ENCODE measurements at places on chromosomes 5 and 9.
A peak's percentile ranks its signal among the peaks of the same experiment; 100 is the strongest.

- no peak for DNase-seq
These were observed 60.3 kb upstream of the MAP3K1 start for GRCh38 chr5:56755036-56755555.

DNA sequence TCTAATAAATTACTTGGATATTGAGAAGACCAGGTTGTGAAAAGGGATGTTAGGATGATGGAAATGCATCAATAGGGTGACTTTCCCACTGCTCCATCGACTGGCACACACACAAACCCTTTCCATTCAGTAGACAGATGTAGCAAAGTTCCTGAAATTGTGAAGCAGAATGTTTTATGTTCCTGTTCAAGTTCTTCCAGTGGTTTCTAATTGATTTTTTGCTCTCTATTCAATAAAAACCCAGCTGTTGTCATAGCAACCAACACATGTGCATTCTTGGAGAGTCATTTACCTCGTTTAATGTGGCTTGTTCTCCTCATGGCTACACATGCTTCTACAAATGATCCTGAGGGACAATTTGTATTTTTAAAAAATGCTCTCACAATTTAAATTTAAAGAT is 244.6 kb downstream of the RAB3C start:
- DNase-seq: no peak

DNA sequence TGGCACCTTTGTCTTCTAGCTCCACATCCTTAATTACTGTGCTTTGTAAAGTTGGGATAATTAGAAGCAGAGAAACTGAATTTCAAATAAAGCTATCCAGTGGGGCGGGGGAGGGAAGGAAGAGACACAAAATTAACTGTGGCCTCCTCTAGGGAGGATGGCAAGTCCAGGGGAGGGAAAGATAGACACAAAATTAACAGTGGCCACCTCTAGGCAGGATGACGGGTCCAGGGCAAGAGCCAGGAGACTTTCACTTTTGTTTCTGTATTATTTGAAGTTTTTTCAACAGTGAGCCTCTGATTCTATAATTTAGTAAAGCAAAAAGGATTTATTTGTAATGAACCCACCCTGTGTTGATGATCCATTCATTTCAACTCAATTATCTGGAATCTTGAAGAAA is 335.9 kb downstream of the MSX2 start:
- DNase-seq: no peak

DNA sequence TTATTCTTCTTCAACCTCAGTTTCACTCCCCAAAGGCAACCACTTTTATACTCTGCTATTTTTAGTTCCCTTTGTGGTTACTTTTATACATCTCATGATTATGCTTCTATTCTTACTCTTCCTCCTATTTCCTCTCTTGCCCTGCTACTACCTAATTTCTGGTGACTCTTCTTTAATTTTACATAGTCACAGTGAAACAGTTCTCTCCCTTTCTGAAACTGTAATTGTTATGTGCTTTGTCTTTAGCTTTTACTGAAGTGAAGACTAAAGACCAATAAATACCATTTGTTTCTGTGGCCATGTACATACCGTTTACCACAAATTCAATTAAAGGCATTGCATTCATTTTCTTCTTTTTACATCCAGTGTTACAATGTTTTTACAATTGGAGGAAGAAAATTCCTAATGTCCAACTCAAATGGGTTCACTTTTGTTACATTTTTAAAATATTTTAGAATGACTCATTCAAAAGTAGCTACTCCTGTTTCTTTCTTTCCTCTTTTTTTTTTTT is 410.6 kb downstream of the PSAT1 start:
- DNase-seq: no peak

DNA sequence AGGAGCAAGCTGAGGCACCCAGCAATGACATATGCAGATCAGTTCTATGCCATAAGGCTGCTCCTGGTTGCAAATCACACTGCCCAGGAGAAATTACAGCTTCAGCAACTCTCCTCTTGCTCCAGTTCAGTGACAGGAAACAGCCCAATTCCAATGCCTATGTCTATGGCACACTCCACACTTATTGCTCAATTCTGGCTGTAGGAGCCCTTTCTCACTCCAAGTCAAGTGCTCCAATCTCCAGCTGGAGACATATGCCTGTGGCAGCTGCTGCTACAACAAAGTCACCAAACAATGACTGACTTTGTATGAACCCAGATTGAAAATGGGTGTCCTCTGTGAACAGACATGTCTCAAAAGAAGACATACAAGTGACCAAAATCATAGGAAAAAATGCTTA is 31.8 kb upstream of the PLCXD3 start:
- no peak for DNase-seq

GRCh38 chr9:86500031-86500430 is 145.8 kb upstream of the TUT7 start:
- DNase-seq: no peak

DNA sequence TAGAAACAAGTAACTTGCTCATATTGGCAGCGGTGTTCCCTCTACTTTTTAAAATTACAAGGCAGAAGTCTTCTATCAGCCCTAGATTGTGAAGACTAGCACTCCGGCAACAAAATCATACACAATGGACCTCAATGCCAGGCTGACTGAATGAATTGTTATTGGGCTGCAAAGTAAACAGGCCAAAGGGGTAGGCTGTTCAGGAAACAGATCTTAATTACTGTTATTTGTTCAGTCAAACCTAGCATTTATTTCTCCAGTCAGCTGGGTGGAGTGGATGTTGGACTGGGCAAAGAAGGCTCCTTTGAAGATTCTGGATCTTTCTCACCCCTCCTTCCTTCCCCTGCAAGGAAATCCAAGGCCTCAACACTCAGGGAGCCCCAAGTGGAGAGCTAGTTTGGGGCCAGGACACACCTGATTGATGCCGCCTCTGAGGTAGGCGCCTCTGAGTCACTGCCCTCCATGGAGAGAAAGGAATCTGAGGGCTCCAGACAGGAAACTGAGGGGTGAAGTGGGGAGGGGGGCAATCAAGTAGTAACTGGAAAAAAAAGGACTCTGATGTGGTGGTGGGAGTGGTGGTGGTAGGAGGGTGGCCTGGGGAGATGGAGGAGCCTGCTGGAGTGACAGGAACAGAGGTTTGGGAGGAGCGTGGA is 35.5 kb downstream of the SERINC5 start:
- DNase-seq: no peak

DNA sequence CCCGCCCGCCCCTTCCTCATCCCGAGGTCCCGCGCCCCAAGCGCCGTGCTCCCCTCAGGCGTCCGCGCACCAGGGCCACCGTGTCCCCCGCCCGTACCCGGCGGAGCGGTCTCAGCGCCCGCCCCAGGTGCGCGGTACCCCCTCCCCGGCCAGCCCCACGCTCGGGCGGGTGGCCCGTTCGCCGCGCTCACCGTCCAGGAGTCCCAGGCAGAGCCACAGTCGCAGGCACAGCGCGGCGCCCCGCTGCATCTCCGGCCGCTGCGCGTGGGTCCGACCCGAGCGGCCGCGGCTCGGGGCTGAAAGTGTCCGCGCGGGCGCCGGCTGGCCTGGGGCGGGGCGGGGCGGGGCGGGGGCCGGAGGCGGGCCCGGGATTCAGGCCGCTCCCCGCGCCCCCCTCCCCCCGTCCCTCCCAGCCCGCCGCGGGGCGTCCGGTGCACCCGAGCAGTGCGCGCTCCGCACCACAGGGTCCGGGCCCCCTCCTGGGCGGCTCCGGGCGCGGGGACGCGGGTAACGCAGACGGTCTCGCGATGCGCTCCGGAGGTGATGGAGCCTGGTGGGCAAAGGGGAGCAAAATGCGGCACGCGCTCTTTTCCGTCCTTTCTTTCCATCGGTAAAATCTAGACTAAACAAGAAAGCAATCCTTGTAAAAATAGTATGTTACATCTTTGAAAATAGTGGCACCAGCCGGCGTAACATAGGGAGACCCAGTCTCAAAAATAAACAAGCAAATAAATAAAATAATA is at the start of gene FLT4:
FLT4 (minus strand) TSS at position 304 of the 743 bp plus-strand sequence; CDS start at position 249, 55 bp downstream.
- no peak for DNase-seq

GRCh38 chr5:61416010-61416409 is 84.0 kb downstream of the ZSWIM6 start:
- DNase-seq: no peak

- peak; percentile 100 for DNase-seq
These were observed at the start of gene SLC2A8 for GRCh38 chr9:127396808-127397645. TSS of gene SLC2A8 (plus strand) at chr9:127397169. CDS start at chr9:127397231, 62 bp downstream.

GRCh38 chr9:132663117-132663516 is 6.7 kb downstream of the DDX31 start:
- no peak for DNase-seq

DNA sequence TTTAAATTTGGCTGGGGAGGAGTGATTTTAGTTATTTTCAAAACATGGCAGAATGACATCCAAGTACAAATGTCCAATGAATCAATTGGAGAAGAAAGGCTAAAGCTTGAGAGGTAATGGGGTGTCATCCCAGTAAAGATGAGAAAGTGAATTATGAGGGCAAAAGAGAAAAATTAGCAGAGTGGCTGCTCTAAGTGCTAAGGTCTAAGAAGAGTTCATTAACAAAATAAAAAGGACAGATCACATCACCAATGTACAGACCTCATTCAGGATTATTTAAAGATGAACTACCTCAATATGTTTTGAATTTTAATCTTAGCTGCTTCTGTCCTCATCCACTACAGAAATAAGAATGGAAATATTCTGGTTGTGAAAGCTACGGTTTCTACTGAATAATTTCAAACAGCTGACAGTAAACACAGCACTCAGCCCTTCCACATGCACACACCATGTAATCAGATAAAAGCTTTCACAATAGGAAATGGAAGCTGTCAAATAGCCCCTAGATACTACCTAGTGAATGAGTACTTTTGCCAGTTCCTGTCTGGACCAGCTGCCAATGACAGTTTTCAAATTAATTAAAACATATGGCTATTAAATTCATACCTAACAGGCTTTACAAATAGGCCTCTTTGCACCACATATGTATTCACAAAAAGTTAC is 171.5 kb downstream of the SSBP2 start:
- no peak for DNase-seq

GRCh38 chr5:7146886-7147285 is 249.1 kb upstream of the ADCY2 start:
- DNase-seq: no peak

DNA sequence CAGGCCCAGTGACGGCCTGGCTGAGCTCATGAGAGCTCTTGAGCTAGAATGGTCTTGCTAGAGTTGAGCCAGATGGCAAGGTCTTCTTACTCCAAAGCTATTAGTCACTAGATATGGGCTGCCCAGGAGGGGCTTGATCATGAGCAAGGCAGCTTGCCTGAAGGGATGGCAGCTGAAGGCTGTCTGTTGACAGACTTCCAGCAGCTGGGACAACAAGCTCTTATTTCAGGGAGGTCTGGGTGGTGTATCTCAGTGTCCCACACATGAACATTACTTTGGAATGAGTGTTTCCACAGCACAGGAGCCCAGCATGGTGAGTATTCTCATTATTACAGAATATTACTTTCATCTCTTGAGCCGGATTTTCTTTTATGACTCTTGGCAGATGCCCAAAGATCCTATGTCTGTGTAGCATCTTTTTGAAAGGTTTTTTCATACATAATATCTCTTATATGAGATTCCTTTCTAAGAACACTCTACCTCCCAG is 414.1 kb downstream of the ARHGEF28 start:
- DNase-seq: no peak

Measured in nucleus accumbens (tissue), 56 donors.